Activated naive CD4-positive, alpha-beta T cell (primary cell): ENCODE measurements at places on chromosomes 4 and X.
A peak's percentile ranks its signal among the peaks of the same experiment; 100 is the strongest.

GRCh38 chrX:110182362-110182761 is 135.5 kb downstream of the AMMECR1 start:
- no peak for DNase-seq

DNA sequence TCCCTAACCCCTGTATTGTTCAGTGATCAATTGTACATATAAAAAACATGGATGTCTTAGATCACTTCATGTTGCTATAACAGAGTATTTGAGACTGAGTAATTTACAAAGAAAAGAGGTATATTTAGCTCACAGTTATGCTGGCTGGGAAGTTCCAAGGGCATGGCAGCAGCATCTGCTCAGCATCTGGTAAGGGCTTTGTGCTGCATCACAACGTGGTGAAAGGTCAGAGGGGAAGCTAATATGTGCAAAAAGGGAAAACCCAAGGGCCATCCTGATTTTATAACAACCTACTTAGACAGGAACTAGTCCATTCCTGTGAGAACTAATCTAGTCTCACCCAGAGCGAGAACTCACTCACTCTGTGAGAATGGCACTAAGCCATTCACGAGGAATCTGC is 128.2 kb upstream of the OTUD4 start:
- DNase-seq: no peak

DNA sequence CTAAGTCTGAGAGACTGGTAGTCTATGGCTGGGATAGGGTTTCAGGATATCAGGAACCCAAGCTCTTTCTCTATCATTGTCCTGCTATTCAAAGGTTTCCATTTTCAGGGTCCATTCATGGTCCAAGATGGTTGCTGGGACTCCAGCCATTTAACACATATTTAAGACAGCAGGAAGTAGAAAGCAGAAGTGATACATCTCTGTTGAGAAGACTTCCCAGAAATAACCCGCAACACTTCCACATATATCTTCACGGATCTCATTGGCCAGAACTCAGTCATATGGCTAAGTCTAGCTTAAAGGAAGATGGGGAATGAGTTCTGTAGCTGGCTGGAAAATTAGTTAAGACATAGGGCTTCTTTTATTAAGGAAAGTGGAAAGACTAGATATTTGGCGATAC is 23.8 kb downstream of the CTSO start:
- DNase-seq: no peak

GRCh38 chr4:76729980-76730379 is 168.0 kb downstream of the SOWAHB start:
- no peak for DNase-seq

GRCh38 chrX:74291577-74291963 is 12.4 kb upstream of the ZCCHC13 start:
- no peak for DNase-seq

- no peak for DNase-seq
These were observed 232.4 kb upstream of the BMP3 start for GRCh38 chr4:80798082-80798481.

GRCh38 chr4:78369679-78370078 is 181.9 kb upstream of the ANXA3 start:
- no peak for DNase-seq

DNA sequence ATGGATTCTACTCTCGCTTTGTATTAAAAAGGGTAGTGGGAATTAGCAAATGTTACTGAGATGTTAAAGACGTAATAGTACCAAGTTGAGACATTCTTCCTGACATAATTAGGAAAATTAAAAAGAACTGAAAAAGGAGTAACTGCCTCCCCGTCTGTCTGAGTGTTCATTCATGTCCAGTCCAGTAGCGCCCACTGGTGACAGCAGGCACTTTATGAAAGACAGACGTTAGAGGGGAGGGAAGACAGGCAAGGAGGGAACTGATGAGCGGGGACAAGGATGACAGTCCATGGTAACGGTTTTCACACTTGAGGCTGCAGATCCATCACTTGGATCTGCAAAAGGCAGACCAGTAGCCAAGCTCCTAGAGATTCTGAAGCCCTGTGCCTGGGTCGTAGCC is 326.7 kb downstream of the STK32B start:
- DNase-seq: no peak

DNA sequence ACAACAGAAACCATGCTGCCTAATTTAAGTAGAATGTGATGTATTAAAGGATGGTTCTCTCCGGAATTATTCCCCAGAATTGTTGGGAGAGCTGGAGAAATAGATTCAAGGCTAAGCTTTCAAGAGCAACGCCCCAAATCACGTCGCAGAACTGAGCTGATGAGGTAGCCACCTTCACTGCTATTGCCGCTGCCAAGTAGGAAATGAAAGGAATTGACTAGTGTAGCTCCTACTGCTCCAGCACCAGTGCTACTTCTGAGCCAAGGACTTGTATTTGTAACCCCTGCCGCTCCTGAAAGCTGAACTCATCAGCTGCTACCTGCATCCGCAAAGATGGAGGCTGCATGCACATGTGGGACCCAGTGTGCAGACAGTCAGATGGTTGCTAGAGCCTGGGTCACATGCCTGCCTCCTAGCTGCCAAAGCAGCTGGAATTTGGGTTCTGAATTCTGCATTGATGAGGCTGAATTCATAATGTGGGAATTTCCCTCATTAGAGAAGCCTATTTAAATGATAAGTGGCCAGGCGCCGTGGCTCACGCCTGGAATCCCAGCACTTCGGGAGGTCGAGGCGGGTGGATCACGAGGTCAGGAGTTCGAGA is 173.9 kb downstream of the PDGFRA start:
- no peak for DNase-seq

GRCh38 chr4:73193155-73193554 is 65.4 kb downstream of the ANKRD17 start:
- no peak for DNase-seq

DNA sequence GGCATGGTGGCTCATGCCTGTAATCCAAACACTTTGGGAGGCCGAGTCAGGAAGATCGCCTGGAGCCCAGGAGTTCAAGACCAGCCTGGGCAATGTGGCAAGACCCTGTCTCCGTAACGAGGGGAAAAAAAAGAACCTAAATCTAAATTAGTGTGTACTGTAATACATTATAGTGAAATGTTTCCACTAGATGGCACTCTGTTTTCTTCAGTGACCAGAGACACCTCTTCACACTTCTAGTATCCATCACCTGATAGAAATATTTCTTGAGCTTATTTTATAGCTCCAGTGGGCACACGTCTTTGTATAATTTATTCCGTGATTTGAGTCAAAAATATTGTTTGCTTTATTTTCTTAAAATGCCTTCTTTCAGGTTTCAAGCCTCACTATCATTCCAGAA is 600.9 kb upstream of the DIPK2B start:
- DNase-seq: peak; percentile 2

DNA sequence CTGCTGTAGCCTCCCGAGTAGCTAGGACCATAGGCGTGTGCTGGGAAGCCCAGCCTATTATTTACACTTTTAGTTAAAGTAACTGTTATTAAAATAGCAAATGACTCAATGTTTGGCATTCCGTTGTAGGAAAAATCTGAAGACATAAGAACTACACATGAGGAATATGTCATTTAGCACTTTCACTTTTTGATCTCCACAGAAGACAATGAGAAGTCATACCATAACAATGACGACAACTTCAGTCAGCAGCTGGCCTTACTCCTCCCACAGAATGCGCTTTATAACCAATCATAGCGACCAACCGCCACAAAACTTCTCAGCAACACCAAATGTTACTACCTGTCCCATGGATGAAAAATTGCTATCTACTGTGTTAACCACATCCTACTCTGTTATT is 6.7 kb downstream of the GPR34 start:
- DNase-seq: no peak

DNA sequence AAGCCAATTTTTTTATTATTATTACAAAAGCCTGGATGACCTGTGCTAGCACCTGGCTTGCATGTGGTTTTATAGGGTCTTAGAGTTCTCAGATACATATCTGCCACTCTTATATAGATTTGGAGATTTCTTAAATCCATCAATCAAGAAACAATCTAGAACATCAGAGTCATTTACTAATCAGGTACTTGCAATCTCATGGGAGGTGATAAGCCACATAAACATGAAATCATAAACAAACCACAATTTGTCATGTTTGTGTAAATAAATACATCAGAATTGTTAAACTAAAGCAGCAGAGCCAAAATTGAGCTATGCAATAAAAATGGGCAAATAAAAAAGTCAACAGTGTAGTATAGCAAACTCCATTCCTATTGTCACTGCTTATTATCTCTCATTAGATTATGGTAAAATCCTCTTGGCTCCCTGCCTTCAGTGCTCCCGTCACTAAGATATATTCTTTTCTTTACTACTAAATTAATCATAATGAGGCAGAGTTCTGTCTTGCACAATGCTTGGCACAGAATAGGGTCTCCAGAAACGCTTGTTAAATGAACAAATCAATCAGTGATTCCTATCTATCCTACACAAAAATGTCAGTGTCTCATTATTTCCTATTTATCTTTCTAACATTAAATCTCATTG is 108.7 kb upstream of the TTC29 start:
- DNase-seq: no peak

DNA sequence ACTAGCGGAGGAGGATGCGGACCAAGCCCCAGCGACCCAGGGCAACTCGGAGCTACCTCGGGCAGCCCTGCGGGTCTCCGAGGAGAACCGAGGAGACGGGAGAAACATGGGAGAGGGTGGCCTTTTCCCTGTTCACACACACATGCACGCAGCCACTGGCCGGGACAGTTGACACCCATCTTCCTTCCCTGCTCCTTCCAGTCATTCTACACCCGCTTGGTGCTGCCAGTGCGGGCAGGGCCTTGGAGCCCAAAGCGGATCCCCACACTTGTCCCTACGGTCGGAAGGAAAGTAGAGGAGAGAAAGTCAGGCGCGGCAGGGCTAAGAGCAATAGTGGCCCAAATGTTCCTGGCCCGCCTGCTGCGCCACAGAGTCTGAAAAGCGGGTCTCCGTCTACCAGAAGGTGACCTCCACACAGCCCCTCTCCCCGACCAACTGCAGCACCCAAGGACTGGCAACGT is 1.1 kb upstream of the PPP3CA start:
- no peak for DNase-seq

DNA sequence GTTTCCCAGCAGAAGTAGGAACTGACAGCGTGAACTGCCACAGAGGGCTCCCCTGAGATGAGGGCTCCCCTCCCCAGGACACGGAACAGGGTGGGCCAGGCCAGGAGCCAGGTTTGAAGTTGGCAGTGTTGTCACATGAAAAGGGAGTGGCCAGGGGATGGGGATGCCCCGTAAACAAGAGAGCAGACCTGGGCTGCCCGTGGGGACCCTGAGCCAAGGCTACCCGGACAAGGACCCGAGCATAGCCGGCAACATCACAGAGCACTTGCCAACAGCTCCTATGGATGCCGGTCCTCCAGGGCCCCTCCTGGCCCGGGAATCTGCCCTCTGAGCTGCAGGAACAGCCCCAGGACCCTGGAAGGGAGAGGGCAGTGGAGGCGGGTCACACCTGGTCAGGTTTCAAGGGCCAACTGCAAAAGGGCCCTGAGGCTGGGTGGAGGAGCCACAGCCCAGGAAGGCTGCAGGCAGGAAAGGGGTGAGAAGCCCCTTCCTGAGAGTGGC is 102.1 kb downstream of the CPZ start:
- no peak for DNase-seq

DNA sequence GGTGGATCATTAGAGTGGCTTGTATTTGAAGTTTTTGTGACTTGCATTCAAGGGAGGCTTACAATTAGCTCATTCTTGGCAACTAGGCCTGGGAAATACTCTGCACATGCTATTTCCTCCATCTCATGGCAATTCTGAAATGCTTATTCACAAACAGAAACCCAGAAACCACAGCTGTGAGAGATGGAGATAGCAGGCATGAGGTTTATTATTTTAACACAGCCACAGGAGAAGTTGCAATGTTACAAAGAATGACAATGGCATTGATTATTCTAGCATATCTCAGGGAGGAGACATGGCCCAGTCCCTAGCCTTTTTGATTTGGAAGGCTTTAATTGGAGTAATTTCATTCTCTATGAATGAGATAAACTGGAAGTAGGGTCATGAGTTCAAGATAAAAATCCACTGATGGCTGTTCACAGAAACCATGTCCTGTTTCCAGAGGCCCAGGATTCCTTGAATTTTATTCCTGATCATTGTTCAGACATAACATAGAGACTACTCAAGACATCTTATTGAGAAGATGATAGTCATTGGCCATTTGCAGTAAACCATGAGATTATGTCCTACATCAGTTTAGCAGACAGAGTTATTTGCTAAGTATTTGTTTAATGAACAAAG is 123.9 kb downstream of the MID1 start:
- DNase-seq: no peak

DNA sequence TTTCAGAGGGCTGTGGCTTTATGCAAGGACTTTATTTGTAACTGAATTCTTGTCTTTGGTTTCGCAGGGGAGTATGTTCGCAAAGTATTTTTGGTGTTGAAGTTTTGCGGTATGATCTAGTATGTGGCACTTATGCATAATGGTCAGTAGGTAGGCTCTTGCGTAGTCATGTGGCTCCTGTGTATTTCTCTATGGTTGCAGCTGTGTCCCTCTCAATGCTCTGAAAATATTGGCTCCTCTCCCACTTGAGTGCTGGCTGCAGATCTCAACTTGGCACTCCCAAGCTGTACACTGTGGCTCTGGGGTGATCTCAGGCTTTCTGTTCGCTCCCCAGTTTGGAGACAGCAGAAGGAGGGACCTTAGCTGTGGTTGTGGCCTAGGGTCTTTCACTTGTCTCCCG is 24.8 kb downstream of the ARMCX5 start:
- DNase-seq: no peak

DNA sequence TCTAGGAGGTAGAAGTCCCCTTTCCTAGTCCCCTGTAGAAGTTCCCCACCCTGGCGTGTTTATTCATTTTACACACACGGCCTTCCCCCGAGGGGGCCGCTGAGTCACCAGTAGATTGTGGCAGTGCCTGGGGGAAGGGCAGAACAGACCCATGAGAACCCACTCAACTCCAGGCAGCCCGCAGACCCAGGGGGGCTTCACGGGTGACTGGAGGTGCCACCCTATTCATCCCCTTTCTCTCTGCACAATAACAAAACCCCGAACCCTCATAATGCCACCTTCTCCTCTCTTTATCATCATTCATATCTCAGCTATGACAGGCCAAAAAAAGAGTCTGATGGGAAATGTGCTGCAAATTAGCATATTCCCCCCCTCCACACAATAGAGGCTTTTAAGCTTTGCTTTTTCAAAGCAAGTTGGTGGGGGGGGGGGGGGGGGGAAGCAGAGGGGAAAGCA is 20.4 kb upstream of the GPM6B start:
- DNase-seq: no peak

DNA sequence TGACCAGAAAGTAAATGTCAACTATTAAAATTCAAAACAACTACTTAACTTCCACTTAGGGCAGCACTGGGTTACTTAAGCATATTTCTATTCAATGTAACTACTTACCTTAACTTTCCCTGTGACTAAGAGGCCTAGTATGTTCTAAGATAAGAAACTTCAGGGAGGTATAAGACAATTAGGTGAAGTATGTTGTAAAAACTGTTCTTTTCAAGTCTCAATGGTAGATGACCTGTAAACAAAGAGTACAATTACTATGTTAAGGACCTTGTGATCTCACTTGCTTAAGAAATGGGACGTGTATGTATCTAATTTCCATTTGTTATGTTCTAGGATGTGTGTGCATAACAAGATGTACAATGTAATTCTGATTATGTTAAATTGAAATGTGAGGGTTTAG is 960.5 kb downstream of the CCSER1 start:
- DNase-seq: no peak
